ENCODE measurements at places on chromosomes 12 and 14.

DNA sequence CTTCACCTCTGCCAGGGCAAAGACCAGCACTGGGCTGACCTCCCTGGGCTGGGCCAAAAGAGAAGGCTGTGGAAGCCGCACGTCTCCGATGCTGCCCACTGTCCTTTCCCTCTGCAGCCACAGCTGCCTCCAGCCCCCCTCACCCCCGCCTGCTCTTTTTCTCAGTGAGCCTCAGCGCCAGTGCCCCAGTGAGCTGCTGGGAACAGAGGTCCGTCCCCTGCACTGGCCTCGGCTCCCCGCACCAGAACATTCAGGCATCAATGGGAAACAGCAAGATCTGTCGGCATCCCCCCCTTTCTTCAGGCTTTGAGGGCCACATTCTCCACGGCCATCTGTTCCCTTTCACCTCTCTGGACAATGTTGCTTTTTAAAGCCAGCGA, 398.1 kb downstream of the ZFP36L1 start:
- no peak for DNase-seq

DNA sequence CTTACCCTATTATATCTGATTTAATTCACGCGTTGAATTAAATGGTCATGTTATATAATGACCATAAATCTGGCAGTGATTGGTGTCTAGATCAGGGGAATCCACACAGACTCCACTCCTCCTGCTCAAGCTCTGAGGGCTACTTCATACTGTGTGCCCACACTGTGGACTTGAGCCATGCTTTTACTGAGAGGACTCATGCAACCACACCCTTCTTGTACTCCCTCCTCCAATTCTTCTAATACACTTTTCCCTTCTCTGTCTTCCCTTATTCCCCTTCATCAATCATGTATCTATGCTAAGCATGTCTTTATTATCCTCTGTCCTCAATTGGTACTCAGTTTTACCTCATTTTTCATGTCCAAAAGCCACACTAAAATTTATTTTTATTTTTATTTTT, 37.7 kb upstream of the LRFN5 start:
- DNase-seq: no peak

- DNase-seq: no peak
These were observed 43.8 kb downstream of the RESF1 start for GRCh38 chr12:32002848-32003493.

DNA sequence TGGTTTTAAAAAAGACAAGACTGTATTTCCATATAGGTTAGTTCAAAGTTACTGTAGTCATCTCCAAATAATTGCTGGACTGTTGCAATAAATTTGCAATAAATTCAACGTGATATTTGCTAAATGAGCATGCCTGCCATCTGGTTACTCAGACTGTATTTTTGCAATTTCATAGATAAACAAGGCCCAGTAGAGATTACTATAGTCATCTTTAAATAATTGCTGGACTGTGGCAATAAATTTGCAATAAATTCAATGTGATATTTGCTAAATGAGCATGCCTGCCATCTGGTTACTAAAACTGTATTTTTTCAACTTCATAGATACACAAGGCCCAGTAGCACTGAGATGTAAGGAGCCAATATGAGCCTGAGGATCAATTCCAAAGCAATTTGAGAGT, 5.6 kb downstream of the NTN4 start:
- no peak for DNase-seq

GRCh38 chr12:80044694-80045046, 54.7 kb upstream of the OTOGL start:
- DNase-seq: no peak

DNA sequence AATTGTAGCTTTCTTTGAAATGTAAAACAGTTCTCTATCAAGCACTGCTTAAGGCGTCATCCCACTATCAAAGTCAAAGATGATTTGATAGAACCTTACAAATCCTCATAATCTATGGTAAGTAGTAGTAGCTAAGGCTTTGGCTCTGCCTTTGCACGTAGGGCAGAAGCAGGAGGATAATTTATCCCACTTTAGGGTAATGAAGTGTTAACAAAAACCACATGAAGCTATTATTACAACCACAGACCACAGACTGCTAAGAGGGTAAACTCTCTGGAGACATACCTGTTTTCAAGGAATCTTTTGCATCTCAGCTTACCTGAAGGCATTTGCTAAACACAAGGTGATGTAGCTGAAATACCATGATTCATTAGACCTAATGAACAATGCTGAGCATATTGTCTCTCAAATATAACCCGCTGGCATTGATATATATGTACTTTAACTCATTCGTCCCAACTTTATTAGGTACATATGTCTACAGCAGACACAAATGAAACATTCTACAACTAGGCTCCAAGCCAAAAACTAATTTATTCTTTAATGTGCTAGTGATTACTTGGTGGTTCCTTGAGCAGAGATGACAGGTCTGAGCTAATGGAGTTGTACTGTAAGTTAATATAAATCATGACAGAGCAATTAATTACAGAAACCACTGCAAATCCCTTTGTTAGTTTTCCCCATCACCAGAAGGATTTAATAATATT, 368.8 kb downstream of the ETNK1 start:
- no peak for DNase-seq

- DNase-seq: no peak
These were observed 78.4 kb downstream of the FRMD6 start for GRCh38 chr14:51730098-51730497.

DNA sequence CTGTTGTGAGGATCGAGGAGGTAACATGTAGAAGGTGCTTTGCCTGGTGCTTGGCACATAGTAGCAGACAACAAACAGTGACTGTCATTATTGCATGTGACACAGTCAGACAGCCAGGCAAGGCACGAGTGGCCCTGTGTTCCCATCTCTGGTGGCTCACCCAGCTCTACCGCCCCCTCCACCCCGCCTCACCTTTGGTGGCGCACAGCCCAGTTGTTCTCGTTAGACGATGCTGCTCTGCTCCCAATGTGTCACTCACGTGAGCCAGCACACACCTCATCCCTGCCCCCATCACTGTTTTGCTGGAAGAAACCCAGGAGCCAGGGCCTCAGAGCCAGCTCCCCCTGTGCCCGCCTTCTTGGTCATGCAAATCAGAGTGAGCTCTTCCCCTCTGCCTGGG, 113.3 kb downstream of the CALM1 start:
- DNase-seq: no peak

DNA sequence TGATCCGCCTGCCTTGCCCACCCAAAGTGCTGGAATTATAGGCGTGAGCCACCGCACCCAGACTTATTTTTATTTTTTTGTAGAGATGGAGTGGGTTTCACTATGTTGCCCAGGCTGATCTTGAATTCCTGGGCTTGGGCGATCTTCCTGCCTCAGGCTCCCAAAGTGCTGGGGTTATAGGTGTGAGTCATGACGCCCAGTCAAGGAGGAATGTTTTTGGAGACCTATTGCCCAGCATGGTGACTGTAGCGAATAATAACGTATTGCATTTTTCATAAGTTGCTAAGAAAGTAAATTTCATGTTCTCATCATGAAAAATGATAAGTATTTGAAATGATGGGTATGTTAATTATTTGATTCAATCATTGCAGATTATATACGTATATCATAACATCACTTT, 46.5 kb downstream of the TEAD4 start:
- DNase-seq: no peak

GRCh38 chr14:33504246-33505099, 446.4 kb downstream of the EGLN3 start:
- DNase-seq: no peak

- DNase-seq: no peak
These were observed 23.2 kb downstream of the ATP2B1 start for GRCh38 chr12:89685363-89685972.

DNA sequence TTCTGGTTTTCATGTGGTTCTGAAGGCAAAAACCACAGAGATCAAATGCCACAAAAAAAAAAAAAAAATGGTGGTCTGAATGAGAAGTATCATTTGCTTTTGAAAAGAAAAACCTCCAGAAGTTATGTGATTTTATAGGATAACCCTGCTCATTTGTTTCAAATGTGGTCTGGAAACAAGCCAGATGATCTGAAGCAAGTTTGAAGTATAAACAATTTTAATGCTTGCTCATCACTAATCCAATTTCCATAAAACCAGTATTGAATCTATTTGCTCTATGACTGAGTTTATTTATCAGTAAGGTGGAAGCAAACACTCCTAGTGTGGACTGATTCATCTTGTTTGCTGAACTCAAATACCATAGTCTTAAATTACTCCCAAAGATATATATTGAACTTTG, 407.3 kb upstream of the FLRT2 start:
- DNase-seq: no peak

GRCh38 chr14:40318211-40318719, 886.0 kb upstream of the FBXO33 start:
- DNase-seq: no peak

- no peak for DNase-seq
These were observed 175.9 kb downstream of the NTS start for GRCh38 chr12:86050010-86050409.

DNA sequence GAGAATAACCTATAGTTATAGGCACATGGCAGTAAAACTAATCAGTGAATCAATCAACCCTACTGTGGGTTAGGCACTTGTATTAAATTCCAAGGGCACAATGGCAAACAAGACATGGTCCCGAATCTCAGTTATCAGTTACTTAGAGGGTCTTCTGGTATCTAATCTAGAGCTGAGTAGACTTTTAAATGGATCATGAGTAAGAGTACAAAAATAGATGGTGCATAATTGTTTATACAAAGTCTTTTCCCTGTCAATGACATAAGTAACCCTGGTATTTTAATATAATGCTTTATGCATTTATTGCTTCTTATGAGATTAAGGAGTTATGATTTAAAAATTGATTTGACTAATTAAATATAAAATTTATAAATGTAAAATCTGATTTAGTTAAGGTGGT, 23.0 kb upstream of the KCNJ8 start:
- DNase-seq: no peak

- no peak for DNase-seq
These were observed 670.3 kb upstream of the TBX3 start for GRCh38 chr12:115354007-115354890.

DNA sequence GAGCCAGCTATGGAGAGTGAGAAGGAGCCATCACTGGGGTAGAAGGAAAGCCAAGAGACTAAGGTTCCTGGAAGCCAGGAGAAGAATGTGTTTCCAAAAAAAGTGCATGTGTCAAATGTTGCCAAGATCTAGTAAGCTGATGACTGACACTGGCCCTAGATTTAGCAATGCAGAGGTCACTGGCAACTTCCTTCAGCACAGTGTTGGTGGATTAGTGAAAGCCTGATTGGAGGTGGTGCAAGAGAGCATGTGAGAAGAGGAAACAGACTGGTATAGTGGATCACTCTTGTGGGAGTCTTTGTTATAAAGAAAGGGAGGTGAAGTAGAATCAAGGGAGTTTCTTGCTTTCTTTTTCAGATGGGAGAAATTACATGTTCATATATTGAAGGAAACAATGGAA, 34.1 kb upstream of the CHGA start:
- no peak for DNase-seq

DNA sequence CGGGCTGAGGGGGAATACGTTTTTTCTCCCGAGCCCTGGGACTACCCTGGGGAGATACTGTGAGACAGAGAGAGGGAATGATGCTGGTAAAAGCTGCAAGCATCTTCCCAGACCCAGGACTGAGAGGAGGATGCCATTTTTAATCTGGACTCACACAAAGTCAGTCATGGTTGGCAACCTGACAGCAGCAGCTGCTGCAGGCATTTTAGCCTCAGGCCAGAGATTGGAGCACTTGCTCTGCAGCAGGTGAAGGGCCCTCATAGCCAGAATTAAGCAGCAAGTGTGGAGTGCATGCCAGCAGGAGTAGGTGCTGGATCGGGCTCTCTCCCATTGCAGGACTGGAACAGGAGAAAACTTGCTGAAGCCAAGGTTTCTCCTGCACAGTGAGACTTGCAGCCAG, 361.1 kb upstream of the CLEC14A start:
- no peak for DNase-seq

DNA sequence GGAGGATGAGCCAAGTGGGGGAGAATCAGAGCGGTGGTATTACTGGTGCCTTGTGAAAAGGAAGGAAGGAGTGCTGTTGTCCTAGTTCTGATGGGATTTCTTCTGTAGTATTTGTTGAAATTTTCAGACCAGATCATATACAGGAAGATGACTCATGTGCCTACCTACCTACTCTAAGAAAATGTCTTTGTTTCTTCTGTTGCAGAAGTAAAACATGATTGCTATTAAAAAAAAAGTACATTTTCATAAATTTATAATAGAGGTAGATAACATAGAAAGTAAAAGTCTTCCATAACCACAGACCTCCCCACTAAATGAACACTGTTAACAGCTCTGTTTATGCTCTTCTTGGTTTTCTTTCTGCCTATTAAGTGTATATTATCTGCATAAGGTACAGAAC, 26.9 kb downstream of the SAMD4A start:
- DNase-seq: no peak

DNA sequence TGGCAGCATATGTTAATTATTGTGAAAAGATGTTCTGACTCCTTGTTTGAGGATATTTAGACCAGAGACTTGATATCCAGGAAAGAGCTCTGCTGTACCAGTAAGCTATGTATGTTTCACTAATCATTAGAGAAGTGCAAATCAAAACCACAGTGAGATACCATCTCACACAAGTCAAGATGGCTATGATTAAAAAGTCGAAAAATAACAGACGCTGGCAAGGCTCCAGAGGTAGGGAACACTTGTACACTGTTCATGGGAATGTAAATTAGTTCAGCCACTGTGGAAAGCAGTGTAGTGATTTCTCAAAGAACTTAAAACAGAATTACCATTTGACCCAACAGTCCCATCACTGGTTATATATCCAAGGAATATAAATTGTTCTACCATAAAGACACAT, 171.6 kb downstream of the DPY19L2 start:
- DNase-seq: no peak

GRCh38 chr12:54958048-54958658, 26.4 kb downstream of the TESPA1 start:
- DNase-seq: no peak

- DNase-seq: no peak
These were observed 19.8 kb upstream of the ZNF740 start for GRCh38 chr12:53160673-53161072.

- DNase-seq: no peak
These were observed 49.1 kb upstream of the RGS6 start for GRCh38 chr14:71883094-71883493.

- no peak for DNase-seq
These were observed 77.6 kb upstream of the PRKD1 start for GRCh38 chr14:30005114-30005808.
